NCI-H1436 treated with DMSO at 0.1 percent for 48 hours (cell line): ENCODE measurements at places on chromosomes 1 and 21.

GRCh38 chr21:42198929-42199867 lies 19.7 kb upstream of the ABCG1 start:
- no peak for DNase-seq

DNA sequence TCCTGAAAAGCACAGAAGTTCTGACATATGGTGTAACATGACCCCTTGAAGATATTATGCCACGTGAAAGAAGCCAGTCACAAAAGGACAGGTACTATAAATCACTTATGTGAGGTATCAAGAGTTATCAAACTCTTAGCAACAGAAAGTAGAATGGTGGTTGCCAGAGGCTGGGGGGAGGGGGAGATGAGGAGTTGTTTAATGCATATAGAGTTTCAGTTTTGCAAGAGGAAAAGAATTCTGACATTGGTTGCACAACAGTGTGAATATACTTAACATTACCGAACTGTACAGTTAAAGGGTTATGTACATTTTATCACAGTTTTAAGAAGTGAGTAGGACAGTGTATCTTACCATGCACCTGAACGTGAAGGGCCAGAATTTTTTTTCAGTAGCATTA lies 80.0 kb downstream of the USP25 start:
- DNase-seq: no peak

DNA sequence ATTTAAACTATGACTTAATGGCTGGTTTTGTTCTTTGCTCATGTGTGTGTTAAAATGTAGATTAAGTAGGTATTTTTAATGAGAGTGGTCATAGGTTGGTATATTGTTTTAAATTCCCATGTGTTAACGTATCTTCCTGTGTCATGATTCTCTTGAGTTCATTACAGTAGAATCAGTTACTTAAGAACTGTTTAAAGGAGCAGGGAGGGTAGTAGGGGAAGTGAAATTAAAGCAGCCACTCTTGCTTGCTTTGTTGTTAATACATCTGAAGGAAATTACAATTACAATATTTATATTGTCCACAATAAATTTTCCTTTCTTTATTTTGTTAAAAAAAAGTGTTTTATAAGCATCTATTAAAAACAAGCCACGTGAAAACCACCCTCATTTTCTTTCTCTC lies 119.2 kb upstream of the KIAA1614 start:
- no peak for DNase-seq

DNA sequence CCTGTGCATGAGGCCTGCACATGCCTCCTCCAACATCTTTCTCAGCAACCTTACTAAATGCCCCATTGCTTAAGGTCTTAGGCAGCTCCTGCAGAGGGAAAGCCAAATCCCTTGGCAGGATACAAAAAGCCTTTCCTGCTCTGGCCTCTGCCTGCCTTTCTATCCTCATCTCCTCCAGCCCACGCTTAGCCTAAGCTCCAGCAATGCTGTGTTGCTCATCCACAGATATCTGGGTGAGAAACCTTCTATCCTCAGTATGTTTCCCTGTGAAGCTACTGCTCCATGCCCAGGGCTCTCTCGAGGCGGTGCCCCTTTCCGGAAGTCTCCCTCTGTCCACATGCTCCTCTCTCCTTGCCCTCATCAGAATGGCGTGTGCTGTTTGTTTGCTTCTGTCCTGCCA lies 37.0 kb upstream of the CCSAP start:
- DNase-seq: no peak

GRCh38 chr1:203173566-203173965 lies 2.1 kb downstream of the MYBPH start:
- DNase-seq: peak; percentile 98

GRCh38 chr1:25729790-25730644 lies 70.0 kb upstream of the SELENON start:
- no peak for DNase-seq

- no peak for DNase-seq
Observed at GRCh38 chr1:177913762-177914540, 55.9 kb downstream of the SEC16B start.

- no peak for DNase-seq
Observed at GRCh38 chr1:116371752-116372151, 1.3 kb upstream of the ATP1A1 start.

DNA sequence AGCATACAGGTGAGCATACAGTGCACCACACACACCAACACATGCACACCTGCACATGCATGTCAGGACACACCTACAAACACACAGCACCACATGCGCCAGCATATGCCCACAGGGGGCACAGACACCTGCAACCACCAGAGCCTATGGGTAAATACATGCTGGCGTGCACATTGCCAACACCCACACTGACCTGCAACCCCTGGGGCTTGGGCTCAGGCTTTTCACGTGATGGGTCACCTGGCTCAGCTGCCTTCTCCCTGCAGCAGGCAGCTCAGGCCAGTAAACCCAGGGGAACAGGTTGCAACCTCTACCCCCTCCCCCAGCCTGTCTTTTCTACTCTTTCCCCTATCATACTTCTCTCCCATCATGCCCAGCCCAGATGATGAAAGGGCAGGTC lies 8.1 kb downstream of the CD247 start:
- no peak for DNase-seq

GRCh38 chr1:196180847-196181593 lies 427.2 kb downstream of the KCNT2 start:
- DNase-seq: no peak

- DNase-seq: no peak
Observed at GRCh38 chr1:196183941-196184340, 424.3 kb downstream of the KCNT2 start.

DNA sequence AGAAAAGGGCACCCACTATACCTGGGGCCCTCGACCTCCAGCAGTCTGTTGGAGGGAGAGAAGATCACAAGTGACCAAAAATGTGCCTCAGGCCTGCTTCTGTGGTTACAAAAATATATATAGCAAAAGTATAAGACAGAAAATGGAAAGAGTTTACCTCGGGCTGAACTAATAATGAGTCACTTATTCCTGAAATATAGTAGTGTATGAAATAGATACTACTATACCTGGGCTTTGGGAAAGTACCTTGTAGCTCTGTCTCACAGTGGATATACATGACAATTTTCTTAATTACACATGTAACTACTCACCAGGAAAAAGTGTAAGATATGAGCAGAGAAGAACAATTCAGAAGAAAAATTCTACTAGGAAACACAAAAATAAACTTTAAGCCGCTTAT lies 7.3 kb upstream of the APCS start:
- DNase-seq: no peak

GRCh38 chr1:82268826-82269225 lies 468.1 kb downstream of the ADGRL2 start:
- no peak for DNase-seq

- no peak for DNase-seq
Observed at GRCh38 chr1:5585256-5585655, 407.0 kb downstream of the NPHP4 start.

DNA sequence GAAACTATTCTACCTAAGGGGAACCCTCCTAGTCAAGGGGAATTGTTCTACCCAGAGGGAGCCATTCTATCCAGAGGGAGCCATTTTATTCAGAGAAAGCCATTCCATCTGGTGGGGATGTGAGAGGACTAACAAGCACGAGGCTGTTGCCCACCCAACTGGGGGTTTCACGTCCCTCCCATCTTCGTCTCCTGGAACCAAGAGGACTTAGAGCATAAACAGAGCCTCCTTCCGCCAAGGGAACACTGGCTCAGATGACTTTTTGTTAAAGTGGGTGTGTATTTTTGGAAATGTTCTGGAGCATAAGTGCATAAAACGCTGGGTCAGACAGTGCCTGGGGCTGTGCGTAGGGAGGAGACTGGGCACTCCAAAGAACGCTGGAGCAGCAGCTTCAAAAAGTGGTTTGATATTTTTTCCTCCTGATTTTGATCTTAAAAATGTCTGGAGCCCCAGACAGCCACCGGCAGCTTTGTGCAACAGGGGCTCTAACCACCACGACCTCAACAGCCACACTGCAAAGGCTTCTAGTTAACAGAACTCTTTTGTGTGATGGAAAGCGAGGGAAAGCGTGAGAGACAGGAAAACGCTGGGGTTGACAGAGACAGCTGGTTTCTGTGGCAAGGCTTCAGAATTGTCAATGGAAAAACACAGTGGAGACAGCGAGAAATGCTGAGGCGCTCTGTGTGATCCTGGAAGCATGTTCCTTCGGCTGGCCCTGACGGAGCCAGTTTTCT lies 363.6 kb upstream of the CAMK1G start:
- DNase-seq: no peak

DNA sequence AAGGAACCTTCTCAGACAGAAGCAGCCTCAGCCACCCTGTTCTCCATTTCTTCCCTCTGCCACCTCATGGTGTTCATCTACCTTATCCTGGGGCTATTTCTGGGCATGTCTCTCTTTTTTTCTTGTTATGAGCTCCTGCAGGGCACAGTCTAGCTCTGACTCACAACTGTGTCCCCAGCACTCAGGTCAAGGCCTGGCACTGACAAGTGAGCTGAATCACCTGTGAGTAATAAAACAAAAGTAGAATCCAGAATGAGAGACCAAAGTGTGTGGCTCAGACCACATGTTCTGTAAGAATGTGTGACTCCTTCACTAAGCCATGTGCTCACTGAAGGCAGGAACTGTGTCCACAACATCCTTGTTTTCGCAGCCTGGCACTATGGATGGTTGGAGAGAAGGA lies 23.2 kb downstream of the C1orf94 start:
- DNase-seq: no peak

- no peak for DNase-seq
Observed at GRCh38 chr1:194503209-194503608, 1316.8 kb upstream of the B3GALT2 start.

DNA sequence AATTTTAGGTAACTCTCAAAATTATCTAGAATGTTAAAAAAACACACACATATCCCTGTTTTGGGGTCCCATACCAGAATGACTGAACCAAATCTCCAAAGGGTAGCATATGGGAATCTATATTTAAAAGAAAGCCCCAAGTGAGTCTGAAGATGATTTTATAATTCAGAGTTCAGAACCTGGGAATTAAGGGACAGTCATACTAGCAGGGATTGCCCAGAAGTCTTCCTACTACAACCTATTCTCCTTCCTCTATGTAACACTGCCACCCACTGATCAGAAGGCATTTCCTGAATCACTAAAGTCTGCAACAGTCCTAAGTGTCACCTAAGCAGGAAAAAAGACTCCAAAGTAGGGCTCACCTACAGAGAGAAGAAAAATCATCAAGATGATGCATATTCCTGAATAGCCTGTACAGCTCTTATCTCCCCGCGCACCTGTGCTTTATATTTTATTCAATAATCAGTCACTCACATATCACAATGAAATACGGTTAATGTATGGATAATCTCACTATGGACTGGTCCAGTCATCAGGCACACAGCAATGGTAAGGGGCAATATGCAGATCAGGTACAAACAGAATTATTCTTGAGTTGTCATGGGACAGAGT lies 4.9 kb downstream of the RGS1 start:
- DNase-seq: no peak

- DNase-seq: no peak
Observed at GRCh38 chr21:43871487-43871886, 6.5 kb downstream of the AGPAT3 start.

GRCh38 chr21:38760017-38760761 lies 45.5 kb upstream of the ETS2 start:
- no peak for DNase-seq

GRCh38 chr1:160494620-160495019 lies 28.4 kb downstream of the SLAMF6 start:
- DNase-seq: no peak

GRCh38 chr1:234280500-234280899 lies 92.8 kb upstream of the COA6 start:
- DNase-seq: no peak

GRCh38 chr1:220274251-220274855 lies 2.1 kb upstream of the RAB3GAP2 start:
- no peak for DNase-seq

GRCh38 chr1:33277488-33278084 lies 21.3 kb downstream of the ZNF362 start:
- DNase-seq: no peak

DNA sequence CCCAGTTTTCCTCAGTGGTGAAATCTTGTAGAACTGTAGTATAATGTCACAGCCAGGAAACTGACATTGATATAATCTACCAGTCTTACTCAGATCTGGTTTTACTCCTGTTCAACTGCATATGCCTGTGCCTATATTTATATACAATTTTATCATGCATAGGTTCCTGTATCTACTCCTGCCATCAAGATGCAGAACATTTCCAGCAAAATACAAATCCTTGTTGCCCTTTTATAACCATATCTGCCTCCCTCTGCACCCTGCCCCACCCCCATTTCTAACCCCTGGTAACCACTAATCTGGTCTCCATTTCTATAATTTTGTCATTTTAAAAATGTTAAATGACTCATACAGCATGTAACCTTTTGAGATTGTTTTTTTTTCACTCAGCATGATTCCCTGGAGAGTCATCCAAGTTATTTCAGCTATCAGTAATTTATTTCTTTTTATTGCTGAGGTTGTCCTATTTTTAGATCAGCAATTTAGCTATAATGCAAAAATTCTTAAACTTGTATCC lies 8.1 kb downstream of the UTP25 start:
- DNase-seq: no peak

DNA sequence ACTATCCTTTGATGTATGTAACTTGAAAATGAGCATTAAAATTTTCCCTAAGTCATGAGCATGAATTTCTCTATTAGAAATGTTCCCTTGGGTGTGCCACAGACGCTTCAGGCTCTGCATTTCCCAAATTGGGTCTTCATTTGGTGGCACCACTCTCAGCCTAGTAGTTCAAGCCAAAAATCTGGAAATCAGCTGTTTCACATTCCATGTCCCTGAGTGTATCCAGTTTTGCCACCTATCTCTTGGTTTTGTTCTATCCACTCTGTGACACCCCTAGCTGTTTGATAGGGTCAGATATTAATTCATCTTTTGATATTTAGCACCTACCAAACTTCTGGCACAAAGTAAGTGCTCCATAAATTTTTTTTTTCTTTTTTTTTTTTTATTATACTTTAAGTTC lies 89.5 kb upstream of the DPH5 start:
- no peak for DNase-seq

GRCh38 chr1:244388961-244389360 lies 62.7 kb downstream of the ADSS2 start:
- no peak for DNase-seq
